Upper lobe of left lung (tissue), 6 donors: ENCODE measurements at places on chromosomes 16 and 17.
A peak's percentile ranks its signal among the peaks of the same experiment; 100 is the strongest.

- DNase-seq: peak; percentile 72
- no peak overlapping the region for H3K4me3 ChIP-seq
- peaks cover 3% of the 10 kb centered on the region for H3K4me1 ChIP-seq
- no peaks in the 10 kb centered on the region for H3K27me3 ChIP-seq
- H3K27ac ChIP-seq: no peak overlapping the region
These were observed 14.4 kb downstream of the HID1 start for GRCh38 chr17:74957935-74958740.

DNA sequence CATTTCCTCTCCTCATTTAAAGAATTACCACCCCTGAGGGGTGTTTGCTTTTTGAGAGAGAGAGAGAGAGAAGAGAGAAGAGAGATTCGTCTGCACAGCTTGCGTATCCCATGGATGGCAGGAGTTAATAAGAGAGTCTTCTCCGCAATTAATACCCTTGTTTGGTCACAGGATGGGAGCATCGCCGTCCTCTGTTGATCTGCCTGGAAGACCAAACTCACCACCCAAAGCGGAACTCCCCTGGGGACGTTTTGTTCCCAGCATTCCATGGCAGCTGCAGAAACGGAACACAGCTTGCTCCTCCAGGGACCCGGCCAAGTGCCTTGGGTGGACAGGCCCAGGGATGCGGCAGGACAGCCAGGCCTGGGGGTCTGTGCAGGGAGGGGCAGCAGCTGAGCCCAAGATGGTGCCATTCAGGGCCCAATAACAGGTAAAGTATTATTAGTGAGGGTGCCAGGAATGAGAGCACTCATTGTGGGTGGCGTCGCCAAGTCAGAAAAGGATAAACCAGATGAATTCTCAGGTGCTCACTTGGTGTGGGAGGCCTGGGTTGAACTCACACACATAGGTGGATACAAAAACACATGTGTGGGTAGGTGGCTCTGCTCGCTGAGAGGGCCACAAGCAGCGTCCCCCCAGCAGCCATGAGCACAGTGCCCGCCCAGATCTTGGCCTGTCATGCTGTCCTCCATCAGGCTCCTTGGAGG, 83.1 kb downstream of the NT5M start:
- H3K4me3 ChIP-seq: no peak overlapping the region
- no peak overlapping the region for H3K27ac ChIP-seq
- H3K27me3 ChIP-seq: no peaks in the 10 kb centered on the region
- no peak for DNase-seq
- H3K4me1 ChIP-seq: peaks cover 8% of the 10 kb centered on the region

DNA sequence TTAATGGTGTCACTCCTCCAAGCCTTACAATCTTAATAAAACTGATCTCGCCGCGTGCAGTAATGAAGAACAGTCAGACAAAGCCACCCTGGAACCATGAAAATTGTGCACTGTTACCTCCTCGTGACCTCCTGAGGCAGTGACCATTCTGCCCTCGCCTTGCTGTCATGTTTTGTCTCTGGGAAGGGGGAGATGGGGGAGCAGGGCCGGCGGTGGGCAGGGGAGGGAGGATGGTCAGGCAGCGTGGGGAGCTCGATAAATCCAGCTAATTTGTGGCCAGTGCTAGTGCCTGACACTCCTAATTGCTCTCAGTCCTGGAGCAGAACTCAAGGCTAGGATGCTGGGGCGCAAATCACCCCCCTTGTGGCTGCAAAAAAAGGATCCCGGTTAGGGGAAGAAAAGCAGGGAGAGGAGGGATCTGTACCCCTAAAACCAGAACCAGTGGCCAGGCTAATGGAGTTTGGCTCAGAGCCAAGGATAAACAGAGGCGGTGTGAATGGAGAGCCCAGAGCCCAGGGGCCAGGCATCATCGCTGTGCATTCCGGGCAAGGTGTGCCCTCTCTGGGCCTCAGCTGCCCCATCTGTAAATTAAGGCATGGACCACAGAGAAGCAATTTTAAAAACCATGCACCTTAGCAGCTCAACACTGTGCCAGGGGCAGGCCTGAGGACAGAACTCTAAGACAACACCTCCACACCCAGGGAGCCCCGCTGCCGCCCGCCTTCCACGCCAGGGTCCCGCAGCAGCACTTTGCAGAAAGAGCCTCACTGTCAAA, 113.3 kb downstream of the ZNF423 start:
- H3K36me3 ChIP-seq: no peaks in the 10 kb centered on the region
- no peaks in the 10 kb centered on the region for H3K27me3 ChIP-seq
- H3K4me3 ChIP-seq: no peak overlapping the region
- no peak overlapping the region for H3K27ac ChIP-seq
- H3K4me1 ChIP-seq: no peaks in the 10 kb centered on the region

DNA sequence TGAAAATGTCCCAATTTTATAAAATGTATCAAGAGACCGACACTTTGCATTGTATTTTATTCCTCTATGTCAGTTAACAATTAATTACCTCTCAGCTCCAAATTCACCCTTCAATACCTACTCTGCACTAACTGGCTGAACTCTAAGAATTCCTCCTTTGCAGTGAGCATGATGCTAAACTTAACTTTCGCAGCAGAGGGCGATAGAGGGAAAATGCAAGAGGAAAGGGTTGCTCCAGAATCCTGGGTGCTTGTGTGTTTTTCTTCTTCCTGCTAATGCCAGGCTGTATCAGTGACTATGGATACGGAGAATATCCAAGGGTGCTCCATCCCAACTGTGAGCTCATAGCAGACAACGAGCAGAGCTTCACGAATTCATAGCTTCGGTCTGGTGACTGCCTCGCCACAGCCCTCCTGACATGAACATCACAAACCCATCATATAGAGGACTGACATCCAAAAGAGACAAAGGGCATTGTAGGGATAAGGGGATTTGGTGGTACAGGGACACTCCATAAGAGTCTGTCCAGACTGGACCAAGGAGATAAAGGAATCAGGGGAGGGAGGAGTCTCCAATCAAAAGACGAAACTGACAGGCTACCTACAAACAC, 172.9 kb downstream of the STX8 start:
- H3K36me3 ChIP-seq: no peaks in the 10 kb centered on the region
- no peak for DNase-seq
- no peaks in the 10 kb centered on the region for H3K27me3 ChIP-seq
- H3K4me3 ChIP-seq: no peak overlapping the region

GRCh38 chr16:19073344-19073743, 5.9 kb downstream of the COQ7 start:
- no peaks in the 10 kb centered on the region for H3K27me3 ChIP-seq
- H3K4me3 ChIP-seq: no peak overlapping the region
- H3K4me1 ChIP-seq: peaks cover 8% of the 10 kb centered on the region
- H3K27ac ChIP-seq: no peak overlapping the region
- no peak for DNase-seq
- peaks cover 58% of the 10 kb centered on the region for H3K36me3 ChIP-seq

DNA sequence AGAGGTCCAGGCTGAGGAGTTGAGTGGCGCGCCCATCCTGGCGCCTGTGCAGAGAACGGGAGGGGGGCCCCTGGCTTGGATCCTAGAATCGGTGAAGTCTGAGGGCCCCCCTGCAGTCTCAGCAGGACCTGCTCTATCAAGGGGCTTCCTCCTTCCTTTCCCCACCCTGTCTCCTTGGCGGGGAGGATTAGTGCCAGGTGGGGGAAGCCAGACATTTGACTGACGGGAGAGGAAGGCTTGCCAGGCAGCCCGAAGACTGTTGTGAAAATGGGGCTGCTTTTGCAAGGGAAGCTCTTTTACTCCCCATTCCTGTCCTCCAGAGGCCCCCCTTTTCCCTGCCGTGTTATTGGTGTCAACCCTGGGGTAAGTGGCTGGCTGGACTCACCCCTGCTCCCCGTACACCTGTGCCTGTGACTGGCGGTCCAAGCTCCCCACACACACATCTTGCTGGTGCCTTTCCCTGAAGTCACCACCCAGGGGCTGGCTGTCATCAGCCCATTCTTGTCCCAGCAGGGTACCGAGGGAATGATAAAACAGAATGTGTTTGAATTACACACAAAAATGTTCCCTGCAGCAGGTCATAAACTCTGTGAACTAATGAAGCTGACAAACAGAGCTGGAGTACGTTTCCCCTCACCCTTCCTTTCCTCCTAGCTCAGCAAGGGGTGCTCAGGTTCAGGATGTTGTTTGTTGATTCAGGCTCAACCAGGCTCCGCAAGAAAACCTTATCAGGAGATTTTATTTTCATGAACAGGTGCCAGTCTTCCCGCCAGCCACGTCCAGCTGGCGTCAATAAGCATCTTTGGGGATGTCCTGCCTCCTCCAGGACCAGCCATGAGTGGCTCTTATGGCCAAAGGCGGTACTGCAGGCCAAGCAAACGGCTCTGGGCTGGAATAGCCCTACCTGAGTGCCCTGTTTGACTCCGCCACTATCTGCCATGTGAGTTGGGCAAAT, 4.4 kb upstream of the ARMC7 start:
- H3K27ac ChIP-seq: peak overlapping the region; percentile 43
- H3K4me3 ChIP-seq: no peak overlapping the region
- peak; percentile 85 for DNase-seq
- peaks cover 33% of the 10 kb centered on the region for H3K36me3 ChIP-seq
- H3K4me1 ChIP-seq: peaks cover 6% of the 10 kb centered on the region

DNA sequence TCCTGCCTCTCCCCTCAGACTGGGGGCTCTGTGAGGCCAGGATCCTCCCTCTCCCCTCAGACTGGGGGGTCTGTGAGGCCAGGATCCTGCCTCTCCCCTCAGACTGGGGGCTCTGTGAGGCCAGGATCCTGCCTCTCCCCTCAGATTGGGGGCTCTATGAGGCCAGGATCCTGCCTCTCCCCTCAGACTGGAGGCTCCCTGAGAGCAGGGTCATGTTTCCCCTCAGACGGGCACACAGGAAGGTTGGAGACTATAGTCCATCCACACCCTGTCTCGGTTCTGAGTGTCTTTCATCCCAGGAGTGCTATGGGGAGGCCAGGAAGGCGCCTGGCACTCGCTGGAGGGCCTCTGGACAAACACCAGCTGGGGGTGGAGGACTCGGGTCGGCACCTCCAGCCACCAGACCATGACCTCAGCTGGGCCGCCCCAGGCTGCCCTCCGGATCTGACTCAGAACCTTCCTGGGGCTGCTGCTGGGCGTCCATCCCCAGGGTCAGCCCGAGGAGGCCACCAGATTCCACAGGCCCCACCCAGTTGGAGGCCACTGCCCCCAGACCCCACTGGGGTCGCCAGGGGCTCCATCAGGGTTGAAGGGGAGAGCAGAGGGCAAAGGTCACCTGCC, 21.9 kb upstream of the DLX4 start:
- DNase-seq: no peak
- H3K27me3 ChIP-seq: no peaks in the 10 kb centered on the region
- H3K36me3 ChIP-seq: no peaks in the 10 kb centered on the region
- H3K27ac ChIP-seq: no peak overlapping the region

- H3K27me3 ChIP-seq: no peaks in the 10 kb centered on the region
- no peak for DNase-seq
- H3K36me3 ChIP-seq: no peaks in the 10 kb centered on the region
These were observed 41.5 kb downstream of the NT5M start for GRCh38 chr17:17344507-17345293.

- no peaks in the 10 kb centered on the region for H3K36me3 ChIP-seq
- peak overlapping the region; percentile 78 for H3K27ac ChIP-seq
- no peak overlapping the region for H3K4me3 ChIP-seq
- H3K27me3 ChIP-seq: no peaks in the 10 kb centered on the region
- no peaks in the 10 kb centered on the region for H3K4me1 ChIP-seq
These were observed 27.1 kb downstream of the HNF1B start for GRCh38 chr17:37717627-37718323.

GRCh38 chr17:49521088-49521450, 26.0 kb downstream of the NGFR start:
- H3K36me3 ChIP-seq: no peaks in the 10 kb centered on the region
- no peaks in the 10 kb centered on the region for H3K27me3 ChIP-seq
- DNase-seq: no peak

GRCh38 chr17:79005063-79005861, 4.3 kb downstream of the CANT1 start:
- no peak for DNase-seq
- peaks cover 22% of the 10 kb centered on the region for H3K36me3 ChIP-seq
- no peaks in the 10 kb centered on the region for H3K27me3 ChIP-seq
- peak overlapping the region; percentile 45 for H3K27ac ChIP-seq
- H3K4me1 ChIP-seq: peaks cover 40% of the 10 kb centered on the region

- DNase-seq: no peak
- H3K27me3 ChIP-seq: no peaks in the 10 kb centered on the region
- peaks cover 40% of the 10 kb centered on the region for H3K4me1 ChIP-seq
- peak overlapping the region; percentile 78 for H3K4me3 ChIP-seq
- H3K27ac ChIP-seq: peak overlapping the region; percentile 100
These were observed 621 bp downstream of the CEP95 start for GRCh38 chr17:64507413-64507782.

DNA sequence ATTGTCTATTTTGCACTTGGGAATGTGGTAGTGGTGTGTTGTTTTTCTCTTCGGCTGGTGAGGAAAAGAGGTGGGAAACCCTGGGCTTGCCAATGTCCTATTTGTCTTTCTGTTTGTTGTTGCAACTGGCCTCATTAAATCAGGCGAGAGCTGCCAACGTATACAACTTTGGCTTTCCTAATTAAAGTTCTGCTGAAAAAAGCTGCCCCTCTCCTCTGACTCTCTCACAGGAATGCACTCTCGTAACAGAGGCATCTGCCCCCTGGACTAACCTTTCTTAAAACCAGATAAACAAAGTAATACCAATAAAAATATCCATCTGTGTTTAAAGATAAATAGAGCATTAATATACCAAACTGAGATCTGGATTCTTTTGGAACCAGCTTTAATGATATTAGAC, 7.8 kb downstream of the CDRT15 start:
- H3K4me1 ChIP-seq: no peaks in the 10 kb centered on the region
- no peak for DNase-seq
- no peak overlapping the region for H3K4me3 ChIP-seq
- no peaks in the 10 kb centered on the region for H3K27me3 ChIP-seq

- H3K4me1 ChIP-seq: no peaks in the 10 kb centered on the region
- H3K27ac ChIP-seq: no peak overlapping the region
- no peak for DNase-seq
- H3K4me3 ChIP-seq: no peak overlapping the region
- no peaks in the 10 kb centered on the region for H3K36me3 ChIP-seq
- H3K27me3 ChIP-seq: no peaks in the 10 kb centered on the region
These were observed 1287.8 kb upstream of the CDH8 start for GRCh38 chr16:63323722-63324705.

DNA sequence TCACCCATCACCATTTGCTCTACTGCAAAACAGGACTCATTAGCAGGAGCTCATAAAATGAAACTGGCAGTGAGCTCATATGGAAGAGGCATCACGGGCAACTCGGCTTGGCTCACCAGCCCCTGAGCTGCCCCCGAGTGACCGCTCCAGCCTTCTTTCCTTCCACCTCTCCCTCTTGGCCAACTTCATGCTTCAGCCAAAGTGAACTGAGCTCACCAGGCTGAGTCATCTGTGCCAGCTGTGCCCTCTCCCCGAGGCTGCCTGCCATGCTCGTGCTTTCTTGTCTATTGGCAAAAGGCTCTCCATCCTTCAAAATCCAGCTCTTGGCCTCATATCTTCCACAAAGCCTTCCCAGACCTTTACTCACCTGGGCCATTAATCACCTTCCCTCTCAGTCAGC, 391.4 kb downstream of the WWOX start:
- H3K36me3 ChIP-seq: no peaks in the 10 kb centered on the region
- no peaks in the 10 kb centered on the region for H3K27me3 ChIP-seq
- no peak for DNase-seq
- no peak overlapping the region for H3K27ac ChIP-seq
- H3K4me1 ChIP-seq: no peaks in the 10 kb centered on the region

GRCh38 chr17:74179576-74179975, 23.9 kb upstream of the RPL38 start:
- H3K4me3 ChIP-seq: no peak overlapping the region
- H3K36me3 ChIP-seq: no peaks in the 10 kb centered on the region
- H3K27ac ChIP-seq: no peak overlapping the region
- no peak for DNase-seq
- no peaks in the 10 kb centered on the region for H3K4me1 ChIP-seq
